ENCODE measurements at places on chromosomes 2 and 18.

- no peak for DNase-seq
Observed at GRCh38 chr18:60975420-60975819, 357.8 kb upstream of the CDH20 start.

DNA sequence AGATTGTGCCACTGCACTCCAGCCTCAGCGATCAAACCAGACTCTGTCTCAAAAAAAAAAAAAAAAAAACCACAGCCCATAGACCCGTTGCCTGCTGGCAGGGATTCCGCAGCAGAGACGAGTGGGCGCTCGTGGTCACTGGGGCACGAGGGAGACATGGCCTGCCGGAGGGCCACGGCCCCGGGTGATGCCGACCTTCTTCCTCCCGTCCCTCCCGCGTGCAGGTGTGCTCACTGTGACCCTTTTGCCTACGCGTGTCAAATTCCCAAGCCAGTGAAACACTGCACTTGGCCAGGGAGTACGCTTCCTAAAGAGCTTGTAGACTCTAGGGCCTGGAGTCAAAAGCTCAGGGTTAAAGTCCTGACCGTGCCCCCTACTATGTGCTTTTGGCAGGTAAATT lies 397.6 kb upstream of the MYT1L start:
- no peak for DNase-seq

DNA sequence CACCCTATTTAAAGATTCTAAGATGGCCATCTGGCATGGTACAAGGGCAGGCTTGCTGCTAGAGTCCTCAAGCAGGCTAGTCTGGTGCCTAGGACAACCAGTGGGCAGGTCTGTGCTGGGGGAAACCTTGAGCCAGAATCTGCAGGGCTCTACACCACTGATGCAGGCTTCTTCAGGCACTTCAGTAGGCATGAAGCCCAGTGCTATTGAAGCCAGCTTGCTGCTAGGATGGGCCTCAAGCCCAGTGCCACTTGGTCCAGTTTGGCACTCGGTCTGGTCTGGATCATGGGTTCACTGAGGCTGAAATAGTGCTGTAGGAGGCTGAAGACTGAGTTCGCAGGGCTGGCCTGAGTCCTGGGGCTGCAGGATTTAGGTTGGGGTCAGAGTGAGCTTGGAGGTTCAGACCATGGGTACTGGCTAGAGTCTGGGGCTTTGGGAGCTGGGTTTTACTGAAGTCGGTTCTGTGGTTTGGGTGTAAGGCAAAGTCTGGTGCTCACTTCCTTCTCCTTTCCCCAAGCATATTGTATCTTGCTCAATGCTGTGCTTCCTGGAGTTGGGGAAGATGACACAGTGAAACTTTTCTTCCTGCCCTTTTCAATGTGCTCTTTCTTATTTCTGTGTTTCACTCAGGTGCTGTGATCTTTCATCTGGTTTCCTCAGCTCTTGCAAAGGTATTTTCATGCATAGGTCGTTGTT lies 41.2 kb downstream of the SP100 start:
- DNase-seq: no peak

GRCh38 chr2:104901037-104901881 lies 47.3 kb downstream of the POU3F3 start:
- DNase-seq: no peak

DNA sequence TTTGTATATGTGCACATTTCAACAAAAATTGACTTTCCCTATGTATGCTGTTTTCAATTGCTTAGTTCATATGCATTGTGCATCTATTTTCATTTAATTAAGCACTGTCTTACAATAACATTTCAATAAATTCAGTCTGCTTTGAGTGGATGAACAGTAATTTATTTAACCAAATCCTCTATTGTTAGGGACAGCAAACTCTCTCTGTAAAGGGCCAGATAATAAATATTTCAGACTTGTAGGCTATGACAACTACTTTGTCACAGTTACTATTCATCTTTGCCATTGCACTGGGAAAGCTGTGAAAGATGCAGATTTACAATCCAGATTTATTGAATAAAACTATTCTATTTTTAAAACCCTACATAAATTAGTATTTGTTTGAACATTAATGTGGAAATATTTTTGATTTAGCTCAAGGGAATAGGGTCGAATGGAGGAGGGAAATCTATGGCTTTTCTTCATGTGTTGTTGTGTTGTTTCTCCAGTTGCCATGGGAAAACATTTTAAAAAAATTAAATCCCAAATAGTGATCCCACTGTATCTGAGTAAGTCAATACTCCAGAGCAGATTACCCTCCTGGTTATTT lies 14.2 kb upstream of the RAB27B start:
- no peak for DNase-seq

DNA sequence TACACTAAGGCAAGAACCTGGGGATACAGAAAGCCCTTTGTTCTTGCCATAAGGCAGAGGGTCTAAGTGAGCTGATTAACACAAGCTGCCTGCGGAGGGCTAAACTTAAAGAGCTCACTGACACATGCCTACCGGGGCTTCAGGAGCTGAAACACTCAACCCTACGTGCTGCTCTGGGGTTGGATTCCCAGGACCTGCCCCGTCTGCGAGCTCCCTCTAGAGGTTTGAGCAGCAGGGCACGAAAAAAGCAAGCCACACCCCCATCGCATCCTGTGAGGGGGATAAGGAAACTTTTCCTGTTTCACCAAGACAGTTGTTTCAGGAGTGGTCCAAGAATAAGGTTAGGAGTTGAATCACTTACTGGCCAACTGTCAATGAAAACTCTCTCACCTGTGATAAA lies 562.1 kb downstream of the TMX3 start:
- DNase-seq: no peak

DNA sequence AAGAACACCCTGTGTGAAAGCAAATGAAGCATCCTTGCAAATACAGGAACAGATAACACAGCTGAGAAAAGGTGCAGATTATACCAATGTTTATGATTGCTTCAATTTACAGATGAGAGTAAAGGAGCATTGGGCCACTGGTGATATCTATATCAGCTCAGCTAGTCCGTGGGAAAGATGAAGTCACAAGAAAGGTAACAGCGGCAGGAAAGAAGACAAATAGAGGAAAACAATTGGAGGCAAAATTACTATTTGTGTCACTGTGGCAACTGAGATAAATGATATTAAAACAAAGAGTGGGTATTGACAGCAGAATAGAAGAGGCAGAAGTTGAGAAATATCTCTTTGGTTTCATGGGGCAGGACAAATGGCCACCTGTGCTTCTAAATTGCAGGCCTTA lies 121.2 kb upstream of the CAVIN2 start:
- no peak for DNase-seq

DNA sequence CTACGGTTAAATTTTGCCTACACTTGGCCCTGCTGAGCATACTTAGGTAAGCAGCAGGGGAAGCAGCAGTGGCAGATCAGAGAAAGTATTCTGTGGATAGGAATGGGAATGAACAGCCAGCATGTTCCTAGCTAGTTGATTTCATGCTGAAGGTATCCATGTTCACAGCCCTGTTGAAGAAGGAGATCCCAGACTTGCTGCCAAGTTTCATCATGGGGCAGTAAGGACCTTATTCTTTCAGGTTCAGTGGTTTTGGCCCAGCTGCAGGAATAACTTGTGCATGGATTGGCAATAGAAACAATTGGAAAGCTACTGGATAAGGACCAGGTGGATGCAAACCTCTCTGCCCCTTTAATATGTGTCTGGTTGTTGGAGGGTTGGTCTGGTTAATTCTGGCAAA lies 98.2 kb upstream of the TMEM178A start:
- DNase-seq: no peak

- DNase-seq: no peak
Observed at GRCh38 chr2:205835923-205836322, 153.6 kb downstream of the NRP2 start.

DNA sequence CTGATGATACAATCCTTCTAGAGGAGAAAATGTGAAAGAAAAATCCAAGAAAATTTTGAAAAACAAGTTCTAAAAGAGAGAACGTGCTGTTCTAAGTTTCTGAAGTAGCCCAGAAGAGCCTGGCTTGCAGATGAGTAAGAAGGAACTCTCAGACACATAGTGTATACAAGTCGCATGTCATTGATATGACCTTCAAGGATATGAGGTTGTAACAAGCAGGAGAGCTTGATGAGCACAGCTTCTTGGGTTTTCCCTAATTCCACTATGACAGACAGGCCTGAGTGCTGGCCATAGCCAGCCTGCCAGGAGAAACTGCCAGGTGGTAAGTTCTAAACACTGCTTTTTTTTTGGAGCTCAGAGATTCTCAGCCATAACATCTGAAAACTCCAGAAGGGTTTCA lies 235.7 kb upstream of the SIX2 start:
- DNase-seq: no peak

DNA sequence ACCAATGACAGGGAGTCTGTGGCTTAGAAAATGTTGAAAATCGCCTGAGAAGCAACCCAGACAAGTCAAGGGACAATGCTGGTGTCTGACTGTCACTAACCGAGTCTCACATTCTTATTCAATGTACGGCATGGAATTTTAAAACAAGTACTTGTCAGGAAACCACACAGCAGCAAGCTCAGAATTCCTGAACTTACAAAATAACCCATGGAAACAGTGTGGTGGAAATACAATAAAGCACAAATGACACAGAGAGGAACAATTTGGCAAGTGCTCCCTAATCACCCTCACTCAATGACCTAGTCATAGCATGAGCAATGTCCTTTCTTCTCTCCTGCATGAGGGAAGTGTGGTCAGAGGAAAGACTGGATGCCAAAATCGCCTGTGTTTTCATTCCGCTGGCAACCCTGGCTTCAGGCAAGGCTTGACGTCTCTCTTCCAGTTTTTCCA lies 154.0 kb downstream of the SATB2 start:
- DNase-seq: peak; percentile 34

GRCh38 chr2:223884399-223884798 lies 47.0 kb upstream of the AP1S3 start:
- DNase-seq: peak; percentile 45

DNA sequence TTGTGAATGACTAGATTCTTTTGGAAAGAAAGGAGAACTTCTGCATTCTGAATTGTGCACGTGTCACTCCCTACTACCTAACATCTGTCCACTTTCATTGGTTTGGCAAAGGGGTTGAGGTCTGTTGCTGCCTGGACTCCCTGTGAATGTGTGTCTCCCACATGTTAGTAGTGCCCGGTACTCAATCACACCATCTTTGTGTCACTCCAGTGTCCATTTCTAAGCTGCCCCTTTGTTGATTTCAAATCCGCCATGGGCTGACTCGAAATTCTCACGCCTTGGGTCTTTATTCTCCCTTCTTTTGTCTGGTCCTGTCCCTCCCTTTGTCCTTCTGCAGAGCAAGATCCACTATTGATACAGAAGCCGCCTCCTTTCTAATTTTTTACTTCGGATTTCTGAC lies 7.5 kb downstream of the DPYSL5 start:
- no peak for DNase-seq

- no peak for DNase-seq
Observed at GRCh38 chr2:175855236-175855635, 146.8 kb downstream of the LNPK start.

- peak; percentile 70 for DNase-seq
Observed at GRCh38 chr2:97957432-97958183, 38.1 kb downstream of the TMEM131 start.

DNA sequence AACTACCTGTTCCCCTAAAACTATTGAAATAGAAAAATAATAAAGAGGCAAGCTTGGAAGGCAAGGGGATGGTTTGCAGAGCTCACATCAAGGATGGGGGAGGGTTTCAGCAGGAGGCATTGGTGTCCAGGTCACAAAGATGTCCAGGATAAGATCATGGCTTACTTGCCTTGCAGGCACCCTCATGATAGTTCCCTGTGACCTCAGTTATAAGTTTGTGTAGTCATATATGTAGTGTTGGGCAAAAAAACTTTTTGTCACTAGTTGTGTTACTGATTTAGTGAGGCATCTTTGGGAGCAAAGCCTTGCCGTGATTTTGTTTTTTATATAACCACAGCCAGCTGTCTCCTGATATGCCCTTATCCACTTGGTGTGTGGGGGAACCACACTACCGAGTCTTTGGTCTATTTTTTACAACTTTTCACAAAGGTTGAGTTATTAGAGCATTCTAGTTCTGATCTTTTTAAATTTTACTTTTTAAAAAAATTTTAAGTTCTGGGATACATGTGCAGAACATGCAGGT lies 53.3 kb downstream of the IL1R2 start:
- no peak for DNase-seq

GRCh38 chr2:234271338-234271737 lies 220.8 kb downstream of the SPP2 start:
- DNase-seq: no peak

DNA sequence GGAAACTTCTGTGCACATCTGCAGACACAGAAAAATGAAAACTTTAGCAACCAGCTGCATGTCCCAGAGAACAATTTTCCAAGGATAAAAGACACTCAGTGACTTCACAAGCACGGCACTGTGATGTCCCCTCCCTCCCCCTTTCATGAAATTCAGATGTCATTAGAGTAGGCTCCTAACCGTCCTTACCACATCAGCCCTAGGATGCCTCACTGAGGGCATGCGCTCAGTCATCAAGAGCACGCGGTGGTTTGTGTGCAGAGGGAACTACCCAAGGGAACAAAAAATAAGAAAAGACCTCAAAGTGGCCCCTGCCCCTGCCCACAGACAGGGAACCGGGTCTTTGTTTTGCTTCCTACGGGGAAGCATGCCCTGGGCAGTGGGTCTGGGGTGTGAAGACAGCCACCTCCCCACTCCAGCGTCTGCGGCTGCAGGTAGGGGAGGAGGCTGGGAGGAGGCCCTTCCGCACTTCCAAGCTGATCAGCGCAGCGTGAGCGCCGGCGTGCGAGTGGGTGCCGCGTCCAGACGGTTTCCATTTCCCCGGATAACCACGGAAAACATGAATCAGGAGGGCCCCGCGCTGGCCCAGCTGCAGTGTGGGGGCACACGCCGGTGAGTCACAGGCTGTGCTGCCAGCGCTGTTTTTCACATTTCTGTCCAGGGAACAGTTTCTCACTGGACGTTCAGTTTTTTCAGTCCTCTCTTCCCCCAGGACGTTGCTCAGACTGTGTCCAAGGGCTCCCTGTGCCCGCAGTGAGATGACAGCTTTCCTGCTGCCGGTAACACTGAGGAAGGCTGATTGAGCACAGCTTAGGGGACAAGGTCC lies 70.6 kb downstream of the COPS8 start:
- no peak for DNase-seq

GRCh38 chr2:58895857-58896256 lies 654.7 kb upstream of the FANCL start:
- DNase-seq: peak; percentile 9

DNA sequence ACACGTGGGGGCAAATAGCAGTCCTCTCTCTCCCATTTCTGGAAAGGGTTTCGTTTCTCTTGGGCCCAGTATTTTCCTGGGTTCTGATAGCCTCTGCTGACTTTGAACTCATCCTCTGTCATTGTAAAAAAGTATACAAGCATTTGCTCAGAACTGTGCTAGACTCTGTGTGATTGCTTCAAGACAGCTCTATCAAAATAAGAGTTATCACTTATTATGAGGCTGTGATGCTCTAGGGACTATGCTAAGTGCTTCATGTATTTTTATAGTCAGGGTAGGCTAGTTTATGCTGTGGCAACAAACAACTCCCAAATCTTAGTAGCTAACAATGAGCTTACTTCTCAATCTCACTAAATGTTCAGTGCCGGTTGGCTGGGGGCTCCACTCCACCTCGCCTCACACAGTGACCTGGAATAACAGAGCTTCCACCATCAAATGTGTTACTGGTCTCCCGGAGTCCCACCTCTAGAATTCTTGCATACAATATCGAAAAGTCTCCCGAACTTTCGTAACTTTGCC lies 110.8 kb upstream of the CDC42EP3 start:
- DNase-seq: no peak
